ENCODE measurements at places on chromosomes 13 and 19. TPM values are rescaled to one million over a fixed set of nuclear protein-coding genes. Genes with fewer than 3 reads are reported as not detected.

GRCh38 chr19:39106194-39106593, 19.4 kb upstream of the PAK4 start:
- H3K27ac ChIP-seq = no peak overlapping the region
- H3K36me3 ChIP-seq = no peaks in the 10 kb centered on the region
- DNase-seq = no peak
- H3K27me3 ChIP-seq = no peaks in the 10 kb centered on the region

Gene RHPN2
- total RNA-seq = 46.2 TPM

GRCh38 chr19:42250183-42250665, 4.7 kb downstream of the ERF start:
- no peaks in the 10 kb centered on the region for H3K36me3 ChIP-seq
- H3K4me3 ChIP-seq = no peak overlapping the region
- no peaks in the 10 kb centered on the region for H3K27me3 ChIP-seq

Gene EBI3
- total RNA-seq = 5.7 TPM
